ENCODE measurements at places on chromosomes 1 and 21.

DNA sequence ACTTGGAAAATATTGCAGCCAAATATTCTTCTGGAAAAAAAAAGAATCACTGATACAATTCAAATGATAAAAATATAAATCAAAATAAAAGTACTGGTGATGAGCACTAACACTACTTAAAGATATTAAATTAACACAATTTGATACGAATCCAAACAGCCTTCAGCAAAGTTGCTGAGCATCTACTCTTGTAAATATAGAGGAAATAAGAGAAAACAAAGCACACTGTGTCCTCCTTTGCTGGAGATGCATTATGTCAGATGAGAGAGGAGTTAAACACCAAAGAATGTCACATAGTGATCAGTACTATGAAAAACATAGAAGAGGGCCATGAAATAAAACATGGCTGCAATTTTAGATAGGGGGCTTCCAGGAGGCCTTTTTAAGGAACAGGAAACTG lies 177.4 kb upstream of the RNPC3 start:
- no peak for DNase-seq

GRCh38 chr1:12528021-12528852 lies 89.8 kb downstream of the DHRS3 start:
- no peak for DNase-seq

GRCh38 chr21:42683371-42684108 lies 30.1 kb downstream of the PDE9A start:
- DNase-seq = no peak

- DNase-seq = no peak
Observed at GRCh38 chr1:911875-912739, 11.6 kb upstream of the SAMD11 start.

GRCh38 chr1:43008115-43009060 lies 49.7 kb upstream of the SLC2A1 start:
- DNase-seq = no peak

GRCh38 chr1:154434346-154435085 lies 29.4 kb downstream of the IL6R start:
- no peak for DNase-seq

DNA sequence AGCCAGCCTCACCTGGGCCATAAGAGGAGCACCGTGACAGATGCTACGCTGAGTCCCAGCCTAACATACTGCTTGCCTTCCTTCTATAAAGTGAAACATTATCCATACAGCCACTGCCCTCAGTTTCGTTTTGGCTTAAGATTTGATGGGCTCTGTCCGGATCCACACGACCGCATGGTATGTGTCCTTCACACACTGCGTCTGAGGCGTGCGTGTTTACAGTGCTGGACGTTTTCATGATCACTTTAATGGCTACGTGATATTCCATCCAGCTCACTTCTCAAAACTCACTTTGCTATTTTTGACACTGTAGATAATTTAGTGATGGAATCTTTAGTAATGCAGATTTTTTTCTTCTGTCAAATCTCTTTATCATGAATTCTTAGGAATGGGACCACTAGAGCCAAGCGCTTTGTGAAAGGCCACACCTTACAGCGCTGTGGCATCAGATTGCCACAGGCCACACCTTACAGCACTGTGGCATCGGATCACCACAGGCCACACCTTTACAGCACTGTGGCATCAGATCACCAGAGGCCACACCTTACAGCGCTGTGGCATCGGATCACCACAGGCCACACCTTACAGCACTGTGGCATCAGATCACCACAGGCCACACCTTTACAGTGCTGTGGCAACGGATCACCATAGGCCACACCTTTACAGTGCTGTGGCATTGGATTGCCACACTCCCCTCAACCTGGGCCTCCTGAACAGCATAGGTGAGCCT lies 47.1 kb downstream of the PRDM15 start:
- no peak for DNase-seq

- peak; percentile 82 for DNase-seq
Observed at GRCh38 chr1:6962996-6963911, 178.0 kb downstream of the CAMTA1 start.

DNA sequence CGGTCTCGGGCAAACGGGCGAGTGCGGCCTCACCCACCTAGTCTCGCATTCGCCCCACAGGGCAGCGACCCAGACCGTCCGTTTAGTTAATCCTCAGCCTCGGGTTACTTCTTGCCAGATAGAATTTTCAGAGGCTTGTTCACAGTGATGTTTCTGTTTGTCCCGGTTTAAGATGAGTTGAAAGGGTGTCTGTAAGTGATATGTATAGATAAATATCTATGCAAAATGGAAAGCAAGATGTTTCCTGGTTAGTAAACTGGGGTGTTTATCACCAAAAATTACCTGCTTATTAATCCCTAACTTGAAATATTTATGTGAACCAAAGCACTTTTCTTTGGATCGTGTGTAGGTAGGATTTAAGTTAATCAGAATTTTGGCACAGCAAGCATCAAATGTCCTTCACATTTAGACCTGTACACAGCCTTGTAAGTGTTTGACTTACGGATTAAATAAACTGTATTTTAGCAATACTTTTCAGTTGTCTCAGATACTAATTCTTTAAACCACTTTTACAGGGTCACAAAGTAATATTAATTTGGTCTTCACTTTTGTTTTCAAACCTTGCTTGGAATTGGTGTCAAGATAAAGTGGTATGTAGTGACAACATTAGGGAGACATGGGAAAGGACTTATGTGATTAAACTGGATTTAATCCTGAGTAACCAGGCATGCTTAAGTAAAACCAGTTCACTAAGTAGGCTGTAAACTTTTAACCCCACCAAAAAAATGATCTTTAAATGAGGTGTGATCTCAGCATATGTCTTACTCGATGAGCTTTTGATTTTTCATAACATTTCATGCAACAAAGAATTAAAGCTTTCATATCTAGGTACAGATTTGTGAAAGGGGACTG lies 914 bp downstream of the ZNF326 start:
- no peak for DNase-seq

GRCh38 chr1:83912876-83913275 lies 86.1 kb downstream of the TTLL7 start:
- DNase-seq = no peak

- peak; percentile 72 for DNase-seq
Observed at GRCh38 chr1:226798427-226799411, 59.6 kb upstream of the ITPKB start.

GRCh38 chr1:26913754-26914619 lies at the start of gene NR0B2:
Gene NR0B2 (minus strand): TSS chr1:26913975. CDS start chr1:26913940, 35 bp downstream.
- no peak for DNase-seq

- no peak for DNase-seq
Observed at GRCh38 chr1:100941580-100942216, 45.8 kb downstream of the SLC30A7 start.

GRCh38 chr1:110339407-110340206 lies 430 bp downstream of the RBM15 start:
- DNase-seq = peak; percentile 59

GRCh38 chr1:56077206-56077605 lies 502.2 kb downstream of the PLPP3 start:
- DNase-seq = no peak

- DNase-seq = no peak
Observed at GRCh38 chr1:11024154-11024873, 11.9 kb downstream of the TARDBP start.

- no peak for DNase-seq
Observed at GRCh38 chr1:111876631-111877030, 112.8 kb downstream of the KCND3 start.

- no peak for DNase-seq
Observed at GRCh38 chr1:20087668-20088067, 17.7 kb downstream of the PLA2G5 start.

DNA sequence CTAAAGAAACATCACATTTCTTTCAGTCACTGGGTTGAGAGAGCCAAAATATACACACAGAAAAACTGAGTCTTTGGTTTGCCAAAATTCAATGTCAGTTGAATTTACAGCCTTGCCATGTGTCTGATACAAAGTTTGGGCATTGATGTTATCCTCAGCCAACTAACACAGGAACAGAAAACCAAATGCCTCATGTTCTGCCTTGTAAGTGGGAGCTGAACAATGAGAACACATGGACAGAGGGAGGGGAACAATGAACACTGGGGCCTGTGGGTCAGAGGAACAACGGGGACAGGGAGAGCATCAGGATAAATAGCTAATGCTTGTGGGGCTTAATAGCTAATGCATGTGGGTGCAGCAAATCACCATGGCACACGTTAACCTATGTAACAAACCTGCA lies 39.6 kb upstream of the C21orf91 start:
- DNase-seq = no peak

GRCh38 chr1:113035086-113035485 lies 37.9 kb upstream of the LRIG2 start:
- DNase-seq = no peak

GRCh38 chr1:203508463-203509073 lies 14.6 kb downstream of the OPTC start:
- DNase-seq = no peak

DNA sequence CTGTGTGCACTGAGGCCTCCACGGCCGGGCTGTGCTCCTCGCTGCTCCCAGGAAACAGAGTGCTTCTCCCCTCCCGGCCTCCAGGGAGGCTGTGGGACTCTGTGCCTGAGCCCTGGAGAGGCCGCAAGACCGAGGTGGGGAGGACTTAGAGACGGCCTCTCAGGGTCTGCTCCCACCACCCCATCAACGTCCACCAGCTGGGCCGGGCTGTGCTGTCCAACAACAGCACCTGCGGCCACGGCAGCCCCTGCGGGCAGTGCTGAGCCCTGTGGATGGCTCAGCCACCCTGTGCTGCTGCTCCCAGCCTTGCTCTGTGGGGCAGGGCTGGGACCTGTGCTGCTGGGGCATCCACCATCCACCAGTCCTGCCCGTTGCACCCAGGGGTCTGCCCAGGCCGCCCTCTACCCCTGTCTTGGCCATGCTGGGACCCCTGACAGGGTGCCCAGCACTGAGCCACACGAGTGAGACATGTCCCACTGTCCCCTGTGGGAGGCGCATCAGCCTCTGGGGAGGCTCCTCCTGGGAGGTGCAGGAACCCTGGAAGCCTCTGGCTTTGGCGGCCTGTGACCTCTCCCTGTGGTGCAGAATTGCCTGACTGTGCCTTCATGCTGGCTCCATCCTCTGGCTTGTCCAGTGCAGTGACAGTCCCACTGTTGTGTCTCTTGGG lies 31.2 kb upstream of the LRRC3 start:
- DNase-seq = no peak

DNA sequence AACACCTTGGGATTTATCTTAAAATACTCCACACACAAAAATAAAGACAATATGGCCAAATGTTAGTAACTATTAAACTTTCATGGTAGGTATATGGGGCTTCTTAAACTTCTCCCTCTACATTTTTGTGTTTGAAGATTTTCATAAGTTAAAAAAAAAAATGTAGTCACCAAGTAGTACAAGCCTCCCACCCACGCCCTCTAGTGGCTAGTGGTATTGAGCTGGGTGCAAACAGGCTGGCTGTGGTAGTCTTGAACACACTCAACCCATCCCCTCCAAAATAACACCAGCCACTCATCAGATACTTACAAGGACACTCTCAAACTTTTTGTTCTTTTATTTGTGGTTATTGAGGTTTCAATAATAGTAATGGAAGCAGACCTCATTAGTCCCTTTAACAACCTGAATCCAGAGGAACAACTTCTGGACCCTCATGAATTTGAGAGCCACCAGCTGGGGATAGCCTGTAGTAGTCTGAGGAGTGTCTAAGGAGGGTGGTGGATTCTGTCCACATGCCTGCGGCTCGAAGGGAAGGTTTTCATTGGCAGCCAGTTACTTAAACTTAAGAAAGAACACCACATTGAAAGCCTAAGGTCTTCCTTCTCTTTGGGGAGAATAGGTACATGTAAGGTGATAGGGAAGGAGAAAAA lies 15.6 kb downstream of the RD3 start:
- peak; percentile 77 for DNase-seq

- no peak for DNase-seq
Observed at GRCh38 chr1:11880911-11881748, 22.4 kb upstream of the NPPB start.

DNA sequence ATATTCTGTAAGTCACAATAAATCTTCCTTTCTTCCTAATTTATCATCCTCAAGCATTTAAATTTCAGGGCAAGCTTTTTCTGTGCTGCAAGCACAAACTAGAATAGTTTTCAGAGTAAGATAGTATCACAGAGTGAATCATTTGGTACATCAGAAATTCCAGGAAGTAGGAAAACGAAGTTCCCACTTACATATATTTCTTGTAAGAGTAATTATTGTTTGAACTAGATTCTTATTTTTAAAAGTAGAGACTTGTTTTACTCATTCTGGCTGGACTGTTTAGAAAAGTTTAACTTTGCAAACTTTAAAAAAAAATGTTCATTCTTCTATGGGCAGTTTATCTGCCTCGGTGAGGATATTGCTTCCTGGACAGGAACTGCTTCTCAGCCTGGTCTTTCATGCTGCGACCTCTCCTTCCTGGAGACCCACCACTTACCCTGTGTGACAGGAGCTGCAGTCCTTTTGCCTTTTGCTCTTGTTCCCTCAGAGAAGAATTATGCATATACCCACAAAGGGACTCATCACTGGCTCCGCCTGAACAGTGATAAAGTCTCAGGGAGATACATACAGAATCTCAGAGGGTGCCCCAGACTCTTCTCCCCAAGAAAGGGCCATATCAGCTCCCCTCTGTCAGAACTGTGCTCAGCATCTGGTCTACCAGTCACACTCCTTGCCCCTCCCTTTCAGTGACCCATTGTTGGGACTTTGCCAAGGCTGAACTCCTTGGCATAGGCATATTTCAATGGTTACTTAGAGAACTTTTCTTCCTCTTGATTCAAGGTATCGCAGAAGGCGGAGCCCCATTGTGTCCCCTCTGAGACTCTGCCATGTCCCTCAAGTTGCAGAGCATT lies 102.7 kb upstream of the CD55 start:
- DNase-seq = no peak

DNA sequence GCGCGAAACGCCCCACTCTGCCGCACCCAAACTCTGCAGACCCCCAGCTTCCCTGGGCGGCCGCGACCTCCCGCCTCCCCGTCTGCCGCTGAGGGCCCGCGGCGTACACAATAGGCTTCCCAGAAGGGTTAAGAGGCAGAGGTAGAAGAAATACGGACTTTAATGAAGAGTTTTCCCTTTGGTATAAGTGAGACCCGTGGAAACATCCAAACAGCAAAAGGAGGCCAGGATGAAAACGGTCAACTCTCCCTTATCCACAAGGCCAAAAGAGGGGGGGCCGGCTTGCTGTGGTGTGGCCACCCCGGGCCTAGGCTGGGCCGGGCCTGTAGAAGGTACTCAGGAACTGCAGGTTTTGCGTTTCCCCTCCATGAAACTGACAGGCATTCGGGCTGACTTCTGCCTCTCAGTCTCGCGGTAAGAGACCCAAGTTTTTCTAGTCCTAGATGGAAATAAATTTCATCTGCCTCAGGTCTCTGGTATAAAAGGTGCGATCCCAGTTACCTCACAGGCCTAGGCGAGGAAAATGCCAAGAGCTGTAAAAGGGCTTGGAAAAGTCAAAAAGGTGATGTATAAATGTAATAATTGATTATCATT lies 671 bp upstream of the PYGO2 start:
- no peak for DNase-seq

DNA sequence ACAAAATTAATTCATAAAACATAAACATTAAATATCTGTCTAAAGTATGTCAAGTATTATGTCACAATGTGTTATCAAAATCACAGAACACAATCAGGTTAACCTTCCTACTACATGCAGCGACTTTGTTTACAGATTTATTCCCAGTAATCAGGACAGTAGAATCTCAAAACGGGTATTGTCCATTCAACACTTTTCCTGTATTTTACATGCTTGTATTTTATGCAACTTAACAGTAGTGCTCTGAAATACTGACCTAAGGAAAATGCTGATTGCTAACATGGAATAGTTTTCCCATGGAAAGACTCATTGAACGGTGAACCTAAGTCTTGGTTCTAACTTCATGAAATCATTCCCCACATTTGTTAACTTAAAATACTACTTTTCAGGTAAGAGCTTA lies 2.3 kb downstream of the SERBP1 start:
- DNase-seq = no peak

- DNase-seq = peak; percentile 55
Observed at GRCh38 chr1:6634371-6635052, 9.8 kb downstream of the THAP3 start.
